ENCODE measurements at places on chromosomes 6 and 20. TPM values are rescaled to one million over a fixed set of nuclear protein-coding genes. Genes with fewer than 3 reads are reported as not detected.

- no peaks in the 10 kb centered on the region for H3K27me3 ChIP-seq
- H3K36me3 ChIP-seq: no peaks in the 10 kb centered on the region
- no peak overlapping the region for H3K27ac ChIP-seq
Observed at GRCh38 chr6:131027326-131027725, 35.7 kb downstream of the EPB41L2 start.

- no peaks in the 10 kb centered on the region for H3K27me3 ChIP-seq
- H3K4me1 ChIP-seq: no peaks in the 10 kb centered on the region
- DNase-seq: no peak
- no peaks in the 10 kb centered on the region for H3K36me3 ChIP-seq
- no peak overlapping the region for H3K4me3 ChIP-seq
Observed at GRCh38 chr6:113458368-113459010, 398.7 kb upstream of the MARCKS start.

- H3K4me3 ChIP-seq: no peak overlapping the region
- no peak overlapping the region for H3K27ac ChIP-seq
- H3K27me3 ChIP-seq: no peaks in the 10 kb centered on the region
- DNase-seq: no peak
- no peaks in the 10 kb centered on the region for H3K36me3 ChIP-seq
Observed at GRCh38 chr6:165059032-165059431, 250.4 kb downstream of the C6orf118 start.

- H3K36me3 ChIP-seq: no peaks in the 10 kb centered on the region
- H3K27ac ChIP-seq: peak overlapping the region; percentile 28
- no peaks in the 10 kb centered on the region for H3K27me3 ChIP-seq
Observed at GRCh38 chr6:16277101-16277981, 39.0 kb downstream of the GMPR start.

DNA sequence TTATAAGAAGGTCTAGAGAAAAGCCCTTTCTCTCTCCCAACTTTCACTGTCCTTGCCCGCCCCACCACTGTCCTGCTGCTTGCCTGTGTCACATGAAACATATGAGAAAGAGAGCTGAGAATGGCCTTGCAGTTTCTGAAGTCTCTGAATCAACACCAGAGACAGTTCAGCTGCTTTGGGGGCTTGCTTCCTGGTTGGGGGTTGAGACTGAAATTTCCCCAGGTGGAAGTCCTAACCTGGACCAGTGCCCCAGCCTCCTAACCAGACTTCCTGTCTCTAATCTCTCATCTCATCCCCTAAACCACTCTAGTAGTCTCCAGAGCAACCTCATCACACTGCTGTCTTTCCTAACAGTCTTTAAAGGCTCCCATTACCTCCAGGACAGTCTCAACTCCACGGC is 10.7 kb downstream of the TRAM2 start:
- peak overlapping the region; percentile 9 for H3K27ac ChIP-seq
- no peak overlapping the region for H3K4me3 ChIP-seq
- peaks cover 78% of the 10 kb centered on the region for H3K4me1 ChIP-seq
- no peak for DNase-seq
- H3K36me3 ChIP-seq: no peaks in the 10 kb centered on the region

DNA sequence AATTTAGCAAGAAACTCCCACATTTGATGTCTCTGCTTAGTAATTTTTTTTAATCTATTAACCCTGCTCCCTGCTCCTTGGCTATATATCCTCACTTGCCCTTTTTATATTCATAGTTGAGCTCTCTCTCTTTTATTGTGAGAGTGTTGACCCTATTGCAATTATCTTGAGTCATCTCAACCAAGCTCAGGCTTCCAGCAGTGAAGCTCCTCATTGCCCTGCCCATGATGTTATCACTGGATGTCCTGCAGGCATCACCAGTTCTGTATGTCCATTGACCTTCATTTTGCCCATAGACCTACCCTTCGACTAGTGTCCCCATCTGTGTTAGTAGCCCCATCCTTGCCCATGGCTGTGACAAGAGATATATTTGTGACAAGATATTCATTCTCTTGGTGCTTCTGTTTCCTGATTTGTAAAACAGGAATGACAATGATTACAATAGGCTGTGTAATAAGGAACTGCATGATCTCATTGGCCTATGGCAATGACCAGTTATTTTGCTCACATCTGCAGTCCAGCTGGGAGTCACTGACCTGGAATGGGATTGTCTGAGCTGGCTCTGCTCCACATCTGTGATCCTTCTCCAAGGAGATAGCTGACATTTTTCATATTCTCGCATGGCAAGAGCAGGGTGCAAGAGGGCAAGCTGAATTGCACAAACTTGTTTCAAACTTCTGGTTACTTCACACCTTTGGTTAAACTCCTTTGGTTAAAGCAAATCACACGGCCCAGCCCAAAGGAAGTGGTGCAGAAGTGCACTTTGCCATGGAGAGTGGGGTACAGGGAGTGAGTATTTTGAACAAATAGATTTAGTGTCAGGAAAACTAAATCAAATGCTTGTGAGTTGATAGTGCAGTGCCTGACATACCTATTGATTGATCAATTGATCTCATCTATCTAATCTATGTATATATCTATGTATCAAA is 47.7 kb upstream of the CST5 start:
- H3K4me3 ChIP-seq: no peak overlapping the region
- peaks cover 3% of the 10 kb centered on the region for H3K27me3 ChIP-seq
- H3K27ac ChIP-seq: no peak overlapping the region
- DNase-seq: no peak
- no peaks in the 10 kb centered on the region for H3K4me1 ChIP-seq

GRCh38 chr20:18808712-18809111 is 4.9 kb upstream of the SCP2D1 start:
- H3K4me1 ChIP-seq: no peaks in the 10 kb centered on the region
- H3K36me3 ChIP-seq: no peaks in the 10 kb centered on the region
- no peak for DNase-seq
- H3K27me3 ChIP-seq: no peaks in the 10 kb centered on the region

Gene GGTLC1
- total RNA-seq: not detected

GRCh38 chr6:163768905-163769304 is 354.4 kb downstream of the QKI start:
- H3K36me3 ChIP-seq: no peaks in the 10 kb centered on the region
- no peaks in the 10 kb centered on the region for H3K27me3 ChIP-seq
- DNase-seq: no peak
- H3K4me1 ChIP-seq: peaks cover 10% of the 10 kb centered on the region
- no peak overlapping the region for H3K4me3 ChIP-seq
- H3K27ac ChIP-seq: no peak overlapping the region

DNA sequence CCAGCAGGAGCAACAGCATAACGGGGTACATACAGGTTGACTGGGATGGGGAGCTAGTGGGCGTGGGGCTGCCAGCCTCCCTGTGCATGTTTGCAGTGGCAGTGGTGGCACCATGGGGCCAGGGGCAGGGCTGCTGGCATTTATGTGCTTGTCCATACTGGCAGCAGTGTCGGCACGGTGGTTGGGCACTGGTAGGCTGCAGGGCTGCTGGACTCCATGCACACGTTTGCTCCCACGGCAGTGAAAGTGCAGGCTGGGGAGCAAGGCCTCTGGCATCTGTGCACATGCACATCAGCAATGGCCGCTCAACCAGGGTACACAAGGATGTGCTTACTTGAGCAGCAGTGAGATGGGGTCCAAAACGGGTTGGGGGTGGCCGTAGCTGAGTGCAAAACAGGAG is 159.5 kb upstream of the KHDRBS2 start:
- H3K4me1 ChIP-seq: no peaks in the 10 kb centered on the region
- DNase-seq: no peak
- no peak overlapping the region for H3K4me3 ChIP-seq
- no peaks in the 10 kb centered on the region for H3K27me3 ChIP-seq

- no peak overlapping the region for H3K27ac ChIP-seq
- DNase-seq: no peak
- H3K27me3 ChIP-seq: no peaks in the 10 kb centered on the region
- no peak overlapping the region for H3K4me3 ChIP-seq
- no peaks in the 10 kb centered on the region for H3K36me3 ChIP-seq
Observed at GRCh38 chr6:126167726-126168125, 172.2 kb upstream of the CENPW start.

Gene NMBR
- total RNA-seq: not detected

All from sigmoid colon (tissue), 7 donors.